ENCODE measurements at places on chromosomes 3 and 15. TPM values are rescaled to one million over a fixed set of nuclear protein-coding genes. Genes with fewer than 3 reads are reported as not detected.
A peak's percentile ranks its signal among the peaks of the same experiment; 100 is the strongest.

The KLHL24 gene
- total RNA-seq = 29.0 TPM

The HTD2 gene
- 8.9 TPM for total RNA-seq

GRCh38 chr3:83514130-83514914, 1444.5 kb upstream of the CADM2 start:
- no peak for DNase-seq

- DNase-seq = no peak
Observed at GRCh38 chr3:151297429-151297828, 19.1 kb upstream of the P2RY14 start.

DNA sequence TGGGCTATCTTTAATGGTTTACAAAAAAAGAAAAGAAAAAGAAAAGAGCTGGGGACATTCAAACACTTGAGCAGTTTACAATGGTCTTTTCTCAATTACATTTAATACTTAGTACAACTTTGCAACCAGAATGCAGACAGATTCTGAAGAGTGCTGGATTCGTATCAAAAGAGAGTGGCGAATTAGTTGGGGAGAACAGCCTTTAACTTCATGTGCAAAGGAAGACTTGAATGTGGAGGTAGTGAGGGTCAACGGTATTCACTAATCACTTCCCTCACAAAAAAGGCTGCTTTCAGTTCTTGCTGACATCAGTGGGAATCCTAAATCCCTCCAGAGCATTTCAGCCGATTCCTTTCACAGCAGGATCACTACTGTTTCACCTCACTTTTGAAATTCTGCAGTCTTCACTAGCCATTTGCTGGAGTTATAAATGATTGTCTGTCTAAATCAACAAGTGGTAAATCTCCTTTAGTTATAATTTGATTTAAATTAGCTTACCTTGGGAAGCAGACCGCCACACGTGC, 323.0 kb upstream of the SEMA6D start:
- DNase-seq = no peak

- DNase-seq = no peak
Observed at GRCh38 chr3:4885316-4885715, 93.9 kb upstream of the BHLHE40 start.

- peak; percentile 9 for DNase-seq
Observed at GRCh38 chr15:98067339-98067738, 106.8 kb downstream of the ARRDC4 start.

- DNase-seq = no peak
Observed at GRCh38 chr3:173529062-173529711, 131.6 kb downstream of the NLGN1 start.

DNA sequence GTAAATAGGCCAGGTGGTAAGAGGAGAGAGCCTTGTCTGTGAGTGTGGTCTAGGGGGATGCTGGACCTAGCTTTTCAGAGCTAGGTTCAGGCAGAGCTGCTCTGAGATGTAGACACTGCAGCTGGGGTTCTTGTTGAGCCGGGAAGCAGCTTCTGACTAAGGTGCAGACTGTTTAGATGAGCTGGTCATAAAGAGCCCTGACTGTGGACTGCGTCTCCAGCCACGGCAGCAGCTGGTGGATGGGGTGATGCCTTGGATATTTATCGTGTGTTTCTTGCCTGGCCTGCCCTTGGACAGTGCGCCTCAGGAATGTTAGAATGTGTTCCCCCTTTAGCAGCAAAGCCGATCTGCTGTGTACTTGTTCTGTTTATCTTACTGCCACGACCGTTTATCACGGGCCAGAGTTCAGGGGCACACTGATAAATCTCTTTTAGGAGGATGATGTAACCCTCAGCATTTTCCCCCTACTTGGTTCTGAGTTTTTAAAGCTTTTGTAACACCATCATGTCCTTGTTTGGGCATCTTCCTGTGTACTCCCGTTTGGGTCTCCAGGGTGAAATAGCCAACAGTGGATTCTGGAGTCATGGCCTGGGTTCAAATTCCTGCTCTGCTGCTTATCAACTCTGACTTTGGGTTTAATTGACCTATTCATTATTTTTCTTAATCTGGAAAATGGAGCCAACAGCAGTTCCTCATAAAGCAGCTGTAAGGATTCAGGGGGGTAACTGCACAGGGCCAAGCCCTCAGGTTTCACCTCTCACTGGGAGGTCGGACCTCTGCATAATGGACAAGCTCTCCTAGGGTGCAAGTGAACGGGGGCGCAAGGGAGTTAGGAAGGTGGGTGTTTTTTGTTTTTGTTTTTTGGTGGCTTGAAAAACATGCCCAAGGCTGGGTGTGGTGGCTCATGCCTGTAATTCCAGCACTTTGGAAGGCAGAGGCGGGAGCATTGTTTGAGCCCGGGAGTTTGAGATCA, 51.4 kb downstream of the FLNB start:
- peak; percentile 67 for DNase-seq

GRCh38 chr15:63524316-63525015, 20.1 kb downstream of the USP3 start:
- DNase-seq = no peak

GRCh38 chr3:33541918-33542317, 101.7 kb upstream of the UBP1 start:
- DNase-seq = no peak

The CCRL2 gene
- total RNA-seq = 6.1 TPM

DNA sequence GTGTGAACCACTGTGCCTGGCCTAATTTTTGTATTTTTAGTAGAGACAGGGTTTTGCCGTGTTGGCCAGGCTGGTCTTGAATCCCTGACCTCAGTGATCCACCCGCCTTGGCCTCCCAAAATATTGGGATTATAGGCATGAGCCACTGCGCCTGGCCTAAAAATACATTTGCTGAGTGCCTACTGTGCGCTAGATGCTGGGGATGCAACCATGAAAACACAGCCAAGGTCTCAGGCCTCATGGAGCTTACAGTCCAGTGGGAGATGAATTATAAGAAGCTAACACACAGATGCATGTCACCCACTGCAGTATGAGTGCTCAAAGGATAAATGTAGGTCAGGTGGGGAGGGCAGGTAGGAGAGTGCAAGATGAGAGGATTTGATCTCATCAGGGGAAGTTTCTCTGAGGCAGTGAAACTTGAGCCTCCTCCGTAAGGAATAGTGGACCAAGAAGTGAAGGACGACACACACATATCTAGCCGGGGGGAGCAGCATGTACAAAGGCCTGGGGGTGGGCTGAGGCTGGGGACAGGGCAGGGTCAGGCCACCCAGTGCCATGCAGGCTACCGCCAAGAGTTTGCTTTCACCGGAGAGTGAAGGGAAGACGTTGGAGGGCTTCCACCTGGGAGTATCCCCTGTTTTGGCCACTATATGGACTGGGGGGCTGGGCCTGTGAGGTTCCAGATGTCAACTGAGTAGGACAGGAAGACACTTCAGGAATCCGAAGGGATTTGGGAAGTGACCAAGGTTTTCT, 24.3 kb downstream of the IRAK2 start:
- DNase-seq = no peak

GRCh38 chr3:151478335-151478697, 17.5 kb upstream of the IGSF10 start:
- no peak for DNase-seq

DNA sequence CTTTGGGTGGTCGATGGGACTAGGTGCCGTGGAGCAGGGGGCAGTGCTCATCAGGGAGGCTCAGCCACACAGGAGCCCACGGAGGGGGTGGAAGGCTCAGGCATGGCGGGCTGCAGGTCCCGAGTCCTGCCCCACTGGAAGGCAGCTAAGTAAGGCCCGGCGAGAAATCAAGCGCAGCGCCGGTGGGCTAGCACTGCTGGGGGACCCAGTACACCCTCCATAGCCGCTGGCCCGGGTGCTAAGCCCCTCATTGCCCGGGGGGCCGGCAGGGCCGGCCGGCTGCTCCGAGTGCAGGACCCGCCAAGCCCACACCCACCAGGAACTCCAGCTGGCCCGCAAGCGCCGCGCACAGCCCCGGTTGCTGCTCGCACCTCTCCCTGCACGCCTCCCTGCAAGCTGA, 19.1 kb downstream of the TP53BP1 start:
- DNase-seq = no peak
